ENCODE measurements at places on chromosomes 12 and 14.

DNA sequence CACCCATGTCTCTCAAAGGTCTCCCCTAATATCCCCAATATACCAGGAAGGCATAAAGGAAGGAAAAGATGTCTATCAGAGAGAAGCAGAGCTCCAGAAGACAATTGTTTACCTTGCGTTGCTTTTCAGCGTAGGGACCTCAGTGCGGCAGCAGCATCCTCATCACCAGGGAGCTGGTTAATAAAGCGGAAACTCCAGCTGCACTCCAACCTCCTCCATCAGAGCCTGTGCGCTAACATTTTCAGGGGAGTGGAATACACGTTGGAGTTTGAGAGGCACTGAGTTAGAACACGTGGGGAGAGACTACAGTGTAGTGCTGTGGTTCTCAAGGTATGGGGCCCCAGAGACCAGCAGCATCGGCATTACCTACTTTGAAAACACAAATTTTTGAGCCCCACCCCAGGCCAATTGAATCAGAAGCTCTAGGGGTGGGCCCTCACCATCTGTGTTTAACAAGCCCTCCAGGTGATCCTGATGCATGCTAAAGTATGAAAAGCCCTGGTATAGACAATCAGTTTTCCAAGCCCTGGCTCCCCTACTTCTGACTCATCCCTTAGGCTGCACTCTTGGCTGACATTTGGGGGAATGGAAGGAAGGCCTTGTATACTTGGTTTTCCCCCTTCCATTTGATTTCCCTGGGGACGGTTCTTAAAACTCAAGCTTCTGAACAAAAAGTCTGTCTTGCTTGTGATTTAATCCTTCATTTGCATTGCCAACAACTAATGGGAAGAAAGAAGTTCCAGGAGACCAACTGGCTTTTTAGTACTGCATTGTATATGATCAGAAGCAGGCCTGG is 419.0 kb upstream of the CCDC196 start:
- DNase-seq, result no peak

- DNase-seq, result no peak
Measured at GRCh38 chr14:71733210-71733883, 198.9 kb upstream of the RGS6 start.

GRCh38 chr14:20608383-20609110 is 17.4 kb upstream of the RNASE12 start:
- no peak for DNase-seq

DNA sequence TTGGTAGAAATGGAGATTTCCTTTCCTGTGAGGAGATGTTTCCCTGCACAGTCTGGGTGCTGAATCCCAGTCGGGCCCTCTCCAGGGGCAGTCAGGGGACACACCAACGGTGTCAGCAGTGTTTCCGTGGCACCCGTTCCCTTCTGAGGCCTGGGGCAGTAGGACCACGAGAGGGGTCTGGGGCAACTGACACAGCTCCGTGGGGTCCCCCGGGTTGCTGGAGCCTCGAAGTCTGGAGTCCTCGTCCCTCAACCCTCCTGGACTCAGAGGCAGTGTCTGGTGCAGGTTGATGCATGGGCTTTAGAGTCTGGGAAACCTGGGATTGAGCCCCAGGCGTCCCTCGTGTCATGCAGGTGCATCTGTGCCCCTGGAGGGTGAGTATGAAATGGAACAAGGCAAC is 327.3 kb downstream of the ADGRD1 start:
- DNase-seq, result no peak

DNA sequence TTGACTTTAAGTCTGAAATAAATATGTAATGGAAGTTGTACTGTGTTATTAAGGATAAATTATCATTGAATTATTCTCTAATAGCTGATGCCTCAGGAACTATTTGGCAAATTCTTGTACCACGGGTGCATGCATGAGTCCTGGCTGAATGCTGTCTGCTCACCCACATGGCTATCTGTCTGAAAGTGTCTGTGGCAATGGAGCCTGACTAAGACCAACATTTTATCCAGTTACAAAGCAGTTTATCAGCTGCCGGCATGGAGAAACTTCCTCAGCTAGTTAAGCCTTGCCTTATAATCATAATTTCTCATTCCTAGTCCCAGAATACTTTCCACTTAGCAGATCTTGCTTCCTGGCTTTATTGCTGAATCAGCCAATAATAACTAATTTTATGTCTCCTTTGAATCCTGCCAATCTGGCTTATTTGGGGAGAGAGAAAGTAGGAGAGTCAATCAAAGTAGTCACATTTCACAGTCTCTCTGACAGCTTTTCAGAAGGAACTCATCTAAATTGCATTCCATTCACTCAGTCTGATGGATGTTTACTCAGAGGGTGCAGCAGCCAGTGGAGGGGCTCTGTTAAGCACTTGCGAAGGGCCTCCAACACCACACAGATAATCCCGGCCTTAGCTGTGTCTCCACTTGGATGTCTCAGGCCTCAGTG is 280.6 kb upstream of the CLEC14A start:
- no peak for DNase-seq

- DNase-seq, result no peak
Measured at GRCh38 chr12:27782481-27782880, 2.4 kb upstream of the MANSC4 start.

DNA sequence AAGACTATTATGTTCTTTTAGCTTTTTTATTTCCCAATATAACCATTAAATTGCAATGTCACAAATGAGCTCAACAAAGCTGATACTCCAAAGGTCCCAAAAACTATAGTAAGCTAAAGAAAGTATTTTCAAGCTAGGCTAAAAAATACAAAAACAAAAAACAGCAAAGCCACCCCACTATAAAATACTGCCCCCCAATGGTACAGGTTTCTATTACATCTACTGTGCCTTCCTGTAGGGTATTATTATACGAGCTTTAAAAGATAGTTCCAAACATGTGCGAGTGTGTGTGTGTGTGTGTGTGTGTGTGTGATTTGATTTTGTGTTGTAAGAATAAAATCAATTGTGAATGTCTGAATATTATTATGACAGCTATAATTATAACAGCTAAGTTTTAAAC is 1.1 kb downstream of the IFNG start:
- DNase-seq, result no peak

- DNase-seq, result no peak
Measured at GRCh38 chr12:40158592-40159111, 52.8 kb upstream of the SLC2A13 start.
